ENCODE measurements at places on chromosomes 7 and 10.

DNA sequence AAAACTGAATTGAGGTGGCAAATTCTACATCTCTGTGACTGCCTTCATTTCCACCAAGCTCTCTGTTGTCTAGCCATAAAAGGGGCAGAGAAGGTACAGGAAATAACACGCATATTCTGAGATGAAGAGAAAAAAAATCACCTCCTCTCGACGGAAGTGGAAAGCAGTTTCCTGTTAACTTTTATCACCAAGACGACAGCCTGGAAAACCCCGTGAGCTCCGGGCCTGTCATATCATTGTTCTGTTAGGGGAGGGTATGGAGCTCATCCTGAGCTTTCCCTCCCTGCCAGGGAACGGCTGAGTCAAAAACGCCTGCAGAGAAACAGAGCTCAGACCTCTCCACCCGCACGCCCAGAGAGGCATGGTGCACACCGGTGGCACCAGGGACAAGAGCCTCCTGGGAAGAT lies 200.3 kb downstream of the PRPF18 start:
- no peak for DNase-seq

GRCh38 chr10:58919927-58920654 lies 256.4 kb upstream of the PHYHIPL start:
- DNase-seq: no peak

GRCh38 chr10:121570315-121570714 lies 27.9 kb downstream of the FGFR2 start:
- no peak for DNase-seq

- DNase-seq: no peak
Measured at GRCh38 chr7:2214636-2215035, 18.1 kb downstream of the MAD1L1 start.

- DNase-seq: peak; percentile 37
Measured at GRCh38 chr10:132390921-132391675, 5.9 kb upstream of the PWWP2B start.

DNA sequence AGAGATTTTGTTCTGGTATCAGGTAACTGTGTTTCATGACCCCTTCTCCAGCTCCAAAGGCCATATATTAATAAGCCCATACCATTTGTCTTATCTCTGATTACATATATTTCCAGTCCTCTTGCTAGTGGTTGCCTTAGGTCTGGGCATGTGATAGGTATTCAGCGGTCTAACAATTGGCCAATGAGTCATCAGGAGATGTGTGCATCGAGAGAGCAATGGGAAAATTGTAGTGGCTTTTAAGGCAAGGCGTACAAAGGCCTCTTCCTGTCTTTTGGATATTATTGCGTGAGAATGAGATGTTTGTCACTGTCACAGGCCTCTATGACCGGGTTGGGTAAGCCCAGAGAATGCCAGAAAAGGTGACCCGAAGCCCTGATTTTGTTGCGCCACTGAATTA lies 38.6 kb upstream of the SFRP5 start:
- DNase-seq: no peak

- DNase-seq: no peak
Measured at GRCh38 chr7:129828989-129829736, 123.6 kb downstream of the UBE2H start.

- DNase-seq: no peak
Measured at GRCh38 chr10:11517150-11517549, 94.3 kb downstream of the USP6NL start.

DNA sequence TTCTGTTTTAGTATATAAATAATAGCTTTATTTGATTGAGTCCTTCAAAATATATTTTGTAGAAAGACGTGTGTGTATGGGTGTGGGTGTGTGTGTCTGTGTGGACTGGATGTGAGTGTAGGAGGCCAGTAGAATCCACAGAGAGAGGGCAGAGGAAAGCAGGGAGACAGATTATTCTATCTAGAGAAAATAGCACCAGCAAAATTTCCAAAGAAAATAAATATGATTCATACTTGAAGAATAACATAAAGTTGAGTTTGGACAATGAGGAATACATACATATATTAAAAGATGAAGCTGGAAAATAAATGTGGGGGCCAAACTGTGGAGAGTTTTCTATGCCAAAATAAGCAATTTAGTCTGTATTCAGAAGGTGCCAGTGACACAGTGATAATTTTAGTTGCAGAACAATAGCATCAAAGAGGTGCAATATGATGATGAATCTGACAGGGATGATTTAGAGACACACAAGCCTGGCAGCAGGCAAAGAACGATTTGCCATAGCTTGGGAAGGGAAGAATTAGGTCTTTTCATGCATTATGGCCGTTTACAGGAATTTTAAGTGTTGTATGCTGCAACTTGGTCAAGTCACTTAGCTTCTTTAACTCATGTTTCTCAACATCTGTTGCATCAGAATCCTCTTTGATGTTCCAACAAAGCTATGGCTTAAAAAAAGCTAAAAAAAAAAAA lies 121.3 kb downstream of the SEMA3A start:
- DNase-seq: no peak

DNA sequence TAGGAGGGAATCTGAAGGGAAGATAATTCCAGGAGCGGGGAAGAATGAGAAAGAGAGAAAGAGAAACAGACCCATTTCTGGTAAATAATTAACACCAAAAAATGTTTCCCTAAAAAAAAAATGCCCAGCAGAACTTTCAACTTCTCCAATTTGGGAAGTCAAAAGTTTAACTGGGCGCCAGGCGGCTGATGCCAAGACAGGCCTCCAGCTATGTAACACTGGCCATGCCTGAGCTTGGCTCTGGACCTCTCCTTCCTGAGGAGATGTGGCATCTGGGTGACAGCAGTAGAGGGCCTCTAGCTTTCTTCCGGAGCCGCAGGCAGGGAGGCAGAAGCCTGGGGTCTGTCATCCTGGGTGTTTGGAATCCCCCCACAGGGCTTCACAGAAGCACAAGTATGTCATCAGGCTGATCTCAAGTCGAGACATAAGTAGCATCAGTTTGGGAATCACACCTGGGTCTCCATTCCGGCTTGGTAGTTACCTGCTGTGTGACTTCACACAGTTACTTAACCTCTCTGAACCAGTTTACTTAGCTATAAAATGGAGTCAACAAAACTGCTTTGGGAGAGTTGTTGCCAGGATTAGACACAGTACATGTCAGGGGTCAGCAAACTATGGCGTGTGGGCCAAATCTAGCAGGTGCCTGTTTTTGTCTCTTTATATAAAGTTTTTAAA lies 50.5 kb upstream of the TCF7L2 start:
- DNase-seq: no peak

DNA sequence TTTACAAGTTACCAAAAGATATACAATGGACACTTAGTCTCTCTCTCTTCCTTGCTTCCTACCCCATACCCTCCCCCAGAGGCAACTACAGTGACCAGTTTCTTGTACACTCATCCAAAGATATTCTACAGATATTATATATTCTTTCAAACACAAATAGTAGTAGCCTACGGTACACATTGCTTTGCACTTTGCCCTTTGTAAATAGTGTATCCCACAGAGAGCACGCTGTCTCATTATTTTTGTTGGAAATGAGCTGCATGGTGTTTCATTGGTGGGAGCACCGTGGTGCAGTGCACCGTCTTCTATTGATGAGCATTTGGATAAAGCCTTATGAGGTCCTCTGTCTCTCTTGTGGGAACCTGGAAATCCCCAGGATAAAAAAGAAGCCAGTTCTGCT lies 24.2 kb downstream of the STRA8 start:
- DNase-seq: no peak

DNA sequence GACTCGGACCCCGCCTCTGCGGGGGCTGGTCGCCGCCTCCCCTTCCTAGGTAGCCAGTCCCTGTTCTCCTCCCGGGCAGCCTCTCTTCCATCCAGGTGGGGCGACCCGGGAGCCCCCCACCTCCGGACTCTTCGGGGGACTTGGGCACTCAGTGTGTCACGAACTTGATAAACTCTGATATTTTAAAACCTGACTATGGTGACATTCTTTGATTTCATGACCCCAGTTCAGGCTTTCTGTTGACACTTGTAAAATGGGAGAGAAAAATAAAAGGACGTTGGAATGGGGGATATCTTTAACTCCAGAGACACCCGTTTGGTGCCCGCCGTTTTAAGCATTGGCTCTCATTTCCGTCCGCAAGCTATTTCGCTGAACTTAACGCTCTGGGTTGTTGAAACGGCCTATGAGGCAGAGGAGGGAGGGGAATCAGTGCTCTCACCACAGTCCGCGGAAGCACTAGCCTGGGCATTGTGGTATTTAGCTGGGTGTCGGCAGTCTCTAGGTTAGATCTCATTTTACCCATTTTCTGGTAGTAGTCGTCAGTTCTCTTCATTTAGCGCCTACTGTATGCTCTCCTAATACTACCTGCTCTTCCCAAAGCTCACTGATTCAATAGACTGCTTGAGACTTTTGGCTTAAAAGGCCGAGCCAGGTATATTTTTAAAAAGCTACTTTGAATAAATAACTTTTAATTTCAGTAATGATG lies 738 bp downstream of the VPS26A start:
- DNase-seq: peak; percentile 27

GRCh38 chr7:74206589-74207120 lies 3.2 kb upstream of the LAT2 start:
- peak; percentile 42 for DNase-seq

DNA sequence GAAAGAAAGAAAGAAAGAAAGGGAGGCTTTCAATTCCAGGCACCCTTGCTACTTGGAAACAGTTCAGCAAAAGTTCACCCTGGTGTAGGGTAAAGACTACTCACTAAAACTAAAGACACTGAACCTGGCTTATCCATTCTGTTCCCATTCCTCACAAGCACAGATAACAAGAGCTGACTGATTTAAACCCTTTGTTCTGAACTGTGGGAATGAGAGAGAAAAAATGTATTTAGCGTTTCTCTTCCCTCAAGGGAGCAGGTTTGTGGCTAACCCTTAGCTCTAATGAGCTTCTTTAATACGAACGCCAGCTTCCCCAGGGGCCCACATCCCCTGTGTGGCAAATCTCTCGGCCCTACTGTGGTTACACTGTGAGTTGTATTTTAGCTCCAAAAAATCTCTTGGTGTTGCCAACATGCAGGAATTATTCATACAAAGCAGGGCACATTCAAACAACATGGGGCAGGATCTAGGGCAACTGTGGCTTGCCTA lies 23.3 kb downstream of the PRTFDC1 start:
- no peak for DNase-seq

DNA sequence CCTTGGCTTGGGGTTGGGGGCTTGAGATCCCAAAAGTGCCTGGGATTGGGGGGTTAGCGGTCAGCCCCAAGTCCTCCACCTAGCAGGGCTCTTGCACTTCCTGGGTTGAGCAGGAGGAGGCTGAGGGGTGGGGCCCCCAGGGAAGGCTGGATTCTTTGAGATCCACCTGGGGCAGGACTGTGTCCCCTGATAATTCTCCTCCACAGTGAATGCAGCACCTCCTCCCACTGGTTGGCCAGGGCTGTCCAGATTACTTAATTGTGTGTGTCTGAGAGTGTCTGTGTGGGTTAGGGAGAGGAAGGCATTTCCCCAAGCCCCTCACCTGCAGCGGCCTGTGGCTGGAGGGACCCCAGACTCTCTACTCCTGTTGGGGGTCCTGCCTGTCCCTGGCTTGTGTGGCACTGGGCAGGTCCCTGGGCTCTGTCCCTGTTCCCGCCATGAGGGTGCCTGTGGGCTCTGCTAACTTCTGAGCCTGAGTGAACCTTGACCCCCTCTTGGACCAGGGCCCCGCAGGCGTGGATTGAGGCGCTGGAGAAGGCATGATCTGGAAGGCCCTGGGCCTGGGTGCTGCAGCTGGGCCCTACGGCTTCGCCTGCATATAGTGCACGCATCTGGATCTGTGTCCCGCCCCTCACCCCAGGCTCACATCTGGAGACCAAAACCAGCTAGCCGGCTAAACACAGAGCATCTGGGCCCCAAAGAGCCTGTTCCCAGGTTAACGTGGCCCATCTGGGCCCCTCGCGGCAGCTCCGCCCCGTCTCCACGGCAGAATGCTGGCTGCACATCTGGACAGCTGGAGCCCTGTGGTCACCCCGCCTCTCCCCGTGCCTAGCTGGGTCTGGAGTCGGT lies 10.4 kb downstream of the TMEM270 start:
- no peak for DNase-seq

DNA sequence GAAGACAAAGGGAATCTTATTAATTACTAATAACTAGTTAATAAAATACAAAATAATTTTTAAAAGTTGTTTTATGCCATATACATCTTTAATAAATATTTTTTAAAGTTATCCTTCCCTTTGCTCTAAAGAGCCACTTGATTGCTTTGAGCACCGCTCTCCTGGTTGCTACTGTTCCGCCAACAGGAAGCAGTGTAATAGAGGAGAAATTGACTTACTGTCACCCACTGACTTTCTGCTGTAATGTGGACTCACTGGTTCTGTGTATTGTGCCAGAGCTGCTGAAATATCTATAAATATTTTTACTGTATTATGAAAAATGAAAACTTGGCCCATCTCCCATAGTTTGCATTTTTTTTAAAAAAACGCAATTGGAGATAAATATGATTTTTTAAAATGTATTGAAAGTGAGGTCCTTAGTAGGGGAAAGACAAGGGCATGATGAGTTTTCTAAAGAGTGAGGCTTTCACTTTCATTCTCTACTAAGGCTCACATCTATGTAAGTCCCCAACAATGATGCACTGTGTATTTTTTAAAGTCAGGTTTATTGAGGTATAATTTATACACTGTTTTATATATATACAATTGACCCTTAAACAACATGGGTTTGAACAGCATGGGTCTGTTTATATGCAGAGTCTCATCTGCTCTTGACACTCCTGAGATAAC lies 100.5 kb downstream of the NPY start:
- no peak for DNase-seq

- no peak for DNase-seq
Measured at GRCh38 chr10:33217854-33218253, 116.6 kb downstream of the NRP1 start.

DNA sequence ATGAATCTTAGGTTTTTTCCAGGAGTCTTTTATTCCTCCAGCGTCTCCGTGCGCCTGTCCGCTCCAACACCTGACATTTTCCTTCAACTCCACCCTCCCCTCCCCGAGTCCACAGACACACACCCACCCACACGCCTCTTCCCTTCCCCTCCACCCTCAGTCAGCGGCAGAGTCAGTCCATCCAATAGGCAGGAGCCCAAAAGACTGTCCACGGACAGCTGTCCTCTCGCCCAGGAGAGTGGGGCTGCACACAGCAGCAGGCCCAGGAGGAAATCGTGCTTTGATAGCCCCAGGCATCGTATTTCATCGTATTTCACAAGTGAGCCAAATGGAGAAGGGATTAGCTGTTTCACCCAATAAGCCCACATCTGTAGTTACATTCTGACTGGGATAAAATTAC lies 285.1 kb downstream of the ZEB1 start:
- no peak for DNase-seq

GRCh38 chr10:69506834-69507713 lies 55.8 kb downstream of the TSPAN15 start:
- no peak for DNase-seq
